Vagina (tissue), 2 donors: ENCODE measurements at places on chromosomes 4 and X.

DNA sequence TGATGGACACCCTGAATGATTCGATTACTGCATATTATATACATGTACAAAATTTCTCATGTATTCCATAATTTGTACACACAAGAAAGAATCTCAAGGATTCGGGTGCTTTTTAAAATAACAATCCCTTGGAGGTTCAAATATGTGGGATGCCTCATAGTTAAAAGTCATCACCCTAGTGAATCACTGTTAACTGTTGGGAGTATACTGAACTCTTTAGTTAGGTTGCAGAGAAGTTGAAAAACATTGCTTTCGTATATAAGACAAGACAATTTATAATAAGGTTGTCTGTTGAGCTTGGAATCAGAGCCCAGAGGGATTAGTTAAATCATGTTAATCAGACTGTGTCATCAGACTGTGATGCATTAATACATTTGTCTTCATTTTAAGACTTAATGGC lies 15.6 kb downstream of the DCK start:
- DNase-seq, result no peak

GRCh38 chr4:2941138-2942036 lies 21.8 kb downstream of the NOP14 start:
- no peak for DNase-seq

DNA sequence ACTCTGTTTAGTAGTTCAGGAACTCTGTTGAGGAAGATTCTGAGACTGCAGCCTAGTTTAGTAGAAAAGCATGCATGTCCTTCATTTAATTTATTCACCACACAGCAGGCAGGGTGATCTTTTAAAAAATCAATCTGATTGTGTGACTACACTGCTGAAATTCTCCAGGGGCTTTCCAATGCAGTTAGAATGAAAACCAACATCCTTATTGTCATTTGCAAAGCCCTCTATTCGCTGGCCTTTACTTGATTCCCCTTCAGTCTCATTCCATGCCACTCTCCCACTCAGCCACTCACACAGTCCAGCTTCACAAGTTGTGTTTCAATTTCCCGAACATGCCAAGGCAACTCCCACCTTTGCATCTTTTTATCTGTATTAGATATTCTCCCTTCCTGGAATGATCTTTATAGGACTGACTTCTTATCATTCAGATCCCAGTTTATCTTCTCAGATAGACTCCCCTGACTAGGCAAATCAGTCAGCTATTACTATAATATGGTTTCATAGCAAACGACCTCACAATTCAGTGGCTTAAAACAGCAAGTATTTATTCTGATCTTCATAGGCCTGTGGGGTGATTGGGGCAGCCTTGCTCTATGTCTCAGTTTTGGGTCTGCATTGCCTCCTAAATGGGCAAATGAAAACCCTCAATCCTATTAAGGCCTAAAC lies 21.3 kb upstream of the FTHL17 start:
- DNase-seq, result no peak

GRCh38 chr4:168849030-168849675 lies 160.9 kb downstream of the CBR4 start:
- DNase-seq, result no peak

DNA sequence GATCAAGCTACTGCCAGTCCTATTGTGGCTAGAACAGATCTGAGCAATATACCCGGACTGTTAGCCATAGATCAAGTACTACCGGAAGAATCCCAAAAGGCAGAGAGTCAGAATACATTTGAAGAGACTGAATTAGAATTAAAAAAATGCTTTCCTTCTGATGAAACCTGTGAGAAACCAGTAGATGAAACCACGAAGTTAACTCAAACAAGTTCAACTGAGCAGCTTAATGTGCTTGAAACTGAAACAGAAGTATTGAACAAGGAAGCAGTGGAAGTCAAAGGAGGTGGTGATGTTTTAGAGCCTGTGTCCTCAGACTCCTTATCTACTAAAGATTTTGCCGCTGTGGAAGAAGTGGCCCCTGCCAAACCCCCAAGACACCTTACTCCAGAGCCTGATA lies 46.8 kb downstream of the WDR44 start:
- no peak for DNase-seq

DNA sequence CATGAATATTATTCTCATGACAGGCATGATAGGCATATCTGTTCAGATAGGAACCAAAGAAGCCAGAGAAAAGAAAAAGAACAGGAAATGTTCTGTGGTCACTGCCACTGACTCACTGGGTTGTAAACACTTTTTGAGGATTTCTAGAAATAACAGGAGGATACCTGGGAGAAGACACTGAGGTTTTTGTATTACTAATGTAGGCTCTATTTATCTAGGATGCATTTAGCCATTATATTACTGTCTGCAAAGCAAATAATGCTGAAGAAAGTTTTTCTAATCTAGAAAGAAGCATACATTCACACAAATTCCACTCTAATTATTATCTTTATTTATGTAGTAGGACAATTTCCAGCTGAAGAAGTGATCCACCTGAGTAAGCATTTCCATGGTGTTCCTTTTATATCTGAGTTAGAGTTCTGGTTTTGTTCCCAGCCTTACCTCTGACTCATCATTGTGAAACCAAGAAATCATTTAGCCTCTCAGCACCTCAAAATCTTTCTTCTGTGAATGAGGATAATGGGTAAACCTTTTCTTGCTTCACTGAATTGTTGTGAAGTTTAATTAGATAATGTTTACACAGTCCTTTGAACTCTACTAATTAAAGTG lies 40.2 kb upstream of the EPGN start:
- no peak for DNase-seq

GRCh38 chr4:36332023-36332781 lies 50.8 kb downstream of the DTHD1 start:
- DNase-seq, result no peak

- DNase-seq, result no peak
Observed at GRCh38 chrX:37409278-37409677, 60.1 kb downstream of the PRRG1 start.
